Gastrocnemius medialis (tissue), 4 donors: ENCODE measurements at places on chromosomes 12 and 14. TPM values are rescaled to one million over a fixed set of nuclear protein-coding genes. Genes with fewer than 3 reads are reported as not detected.

The EAPP gene
- 25.6 TPM for total RNA-seq

The MSRB3 gene
- 29.0 TPM for total RNA-seq

The CIROP gene
- not detected for total RNA-seq

The BIN2 gene
- 1.1 TPM for total RNA-seq

The LPAR5 gene
- 0.17 TPM for total RNA-seq

The SERPINA1 gene
- 1.3 TPM for total RNA-seq

The KLRK1 gene
- not detected for total RNA-seq

The ST8SIA1 gene
- 0.53 TPM for total RNA-seq

The BDKRB1 gene
- not detected for total RNA-seq

The COQ5 gene
- 39.1 TPM for total RNA-seq

The CHST11 gene
- total RNA-seq, result 1.3 TPM

The SLC6A12 gene
- not detected for total RNA-seq

The CLEC2B gene
- total RNA-seq, result 3.1 TPM

The OAS3 gene
- 3.7 TPM for total RNA-seq

The KICS2 gene
- 9.8 TPM for total RNA-seq

The LRFN5 gene
- 0.33 TPM for total RNA-seq

The FAIM2 gene
- 0.13 TPM for total RNA-seq

The APOF gene
- not detected for total RNA-seq

The GLT8D2 gene
- 0.41 TPM for total RNA-seq

The NOC4L gene
- 23.0 TPM for total RNA-seq

The ZCRB1 gene
- total RNA-seq, result 30.8 TPM

The FLRT2 gene
- total RNA-seq, result 5.9 TPM

The NRL gene
- 2.1 TPM for total RNA-seq

The SMCO2 gene
- not detected for total RNA-seq

The RBP5 gene
- total RNA-seq, result not detected

The CCDC196 gene
- total RNA-seq, result not detected

The ADAMTS20 gene
- not detected for total RNA-seq

The TROAP gene
- total RNA-seq, result not detected

The DPY19L2 gene
- total RNA-seq, result 0.27 TPM

The TAMALIN gene
- total RNA-seq, result 9.3 TPM

The RERGL gene
- total RNA-seq, result 0.71 TPM

The CLEC9A gene
- not detected for total RNA-seq

The TTC8 gene
- 5.9 TPM for total RNA-seq

The ALX1 gene
- total RNA-seq, result not detected
